ENCODE measurements at places on chromosomes 6 and 20.

DNA sequence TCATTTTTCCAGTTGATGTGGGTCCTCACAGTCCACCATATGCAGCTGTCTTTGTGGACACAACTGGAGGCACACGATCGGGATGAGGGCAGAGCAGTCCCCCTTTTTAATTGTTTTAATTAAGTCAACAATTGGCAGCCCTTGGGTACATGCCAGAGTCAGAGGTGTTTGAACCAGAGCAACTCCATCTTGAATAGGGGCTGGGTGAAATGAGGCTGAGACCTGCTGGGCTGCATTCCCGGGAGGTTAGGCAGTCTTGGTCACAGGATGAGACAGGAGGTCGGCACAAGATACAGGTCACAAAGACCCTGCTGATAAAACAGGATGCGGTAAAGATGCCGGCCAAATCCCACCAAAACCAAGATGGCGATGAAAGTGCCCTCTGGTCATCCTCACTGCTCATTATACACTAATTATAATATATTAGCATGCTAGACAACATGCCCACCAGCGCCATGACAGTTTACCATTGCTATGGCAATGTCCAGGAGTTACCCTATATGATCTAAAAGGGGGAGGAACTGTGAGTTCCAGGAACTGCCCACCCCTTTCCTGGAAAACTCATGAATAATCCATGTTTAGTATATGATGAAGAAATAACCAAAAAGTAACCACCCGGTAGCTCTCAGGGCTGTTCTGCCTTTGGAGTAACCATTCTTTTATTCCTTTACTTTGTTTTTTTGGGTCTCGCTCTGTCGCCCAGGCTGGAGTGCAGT, 31.8 kb upstream of the BLCAP start:
- peaks cover 3% of the 10 kb centered on the region for H3K27me3 ChIP-seq
- no peak overlapping the region for H3K4me3 ChIP-seq
- no peak for DNase-seq
- no peaks in the 10 kb centered on the region for H3K36me3 ChIP-seq
- H3K27ac ChIP-seq, result no peak overlapping the region

DNA sequence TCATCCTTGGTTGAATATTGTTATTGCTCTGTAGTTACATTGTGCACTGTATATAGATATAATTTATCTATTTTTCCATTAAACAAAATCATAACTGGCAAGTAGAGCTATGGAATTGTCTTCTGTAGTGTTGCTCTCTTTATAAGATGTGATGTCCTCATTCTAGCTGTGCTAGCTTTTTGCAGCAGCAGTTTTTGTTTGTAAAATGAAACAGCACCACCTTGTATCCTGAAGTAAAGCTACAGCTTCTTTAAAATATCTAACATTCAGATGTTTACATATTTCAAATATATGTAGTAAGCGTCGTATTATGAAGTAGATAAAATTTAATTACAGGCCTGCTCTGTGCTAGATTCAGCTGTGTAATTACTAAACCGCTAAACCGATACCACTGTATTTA, 328.8 kb upstream of the MANEA start:
- no peaks in the 10 kb centered on the region for H3K27me3 ChIP-seq
- DNase-seq, result no peak
- H3K4me3 ChIP-seq, result no peak overlapping the region

DNA sequence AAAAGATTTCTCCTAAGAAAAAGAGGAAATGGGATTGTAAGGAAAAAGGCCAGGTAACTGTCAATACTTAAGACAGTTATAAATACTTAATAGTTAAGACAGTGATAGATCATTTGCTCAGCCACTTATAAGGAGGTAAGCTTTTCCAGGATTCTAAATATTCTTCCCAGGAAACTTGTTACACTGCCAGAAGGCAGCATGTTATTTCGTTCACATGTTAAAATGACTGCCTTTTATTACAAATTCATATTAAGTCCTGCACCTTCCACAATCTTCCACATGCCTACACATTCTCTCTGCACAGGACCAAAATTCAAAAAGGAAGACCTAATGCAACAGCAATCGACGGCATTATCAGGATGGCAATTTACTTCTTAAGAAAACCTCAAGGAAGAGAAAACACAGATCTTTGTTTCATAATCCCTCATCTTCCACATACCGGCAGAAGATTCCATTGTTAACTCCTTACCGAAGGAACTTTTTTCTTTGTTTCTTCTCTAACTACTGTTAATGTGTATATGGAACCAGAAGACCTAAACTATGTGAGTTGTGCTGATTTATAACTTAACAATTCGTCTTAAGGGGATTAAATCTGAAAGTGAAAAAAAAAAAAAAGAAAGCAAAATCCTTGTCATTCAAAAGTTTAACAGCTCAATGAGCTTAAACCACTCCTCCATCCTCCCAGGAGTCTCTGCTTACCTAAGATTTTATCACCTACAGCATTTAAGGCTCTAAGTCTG, 799 bp downstream of the TAAR2 start:
- no peak overlapping the region for H3K4me3 ChIP-seq
- no peaks in the 10 kb centered on the region for H3K4me1 ChIP-seq
- no peaks in the 10 kb centered on the region for H3K36me3 ChIP-seq
- no peaks in the 10 kb centered on the region for H3K27me3 ChIP-seq
- H3K27ac ChIP-seq, result no peak overlapping the region

DNA sequence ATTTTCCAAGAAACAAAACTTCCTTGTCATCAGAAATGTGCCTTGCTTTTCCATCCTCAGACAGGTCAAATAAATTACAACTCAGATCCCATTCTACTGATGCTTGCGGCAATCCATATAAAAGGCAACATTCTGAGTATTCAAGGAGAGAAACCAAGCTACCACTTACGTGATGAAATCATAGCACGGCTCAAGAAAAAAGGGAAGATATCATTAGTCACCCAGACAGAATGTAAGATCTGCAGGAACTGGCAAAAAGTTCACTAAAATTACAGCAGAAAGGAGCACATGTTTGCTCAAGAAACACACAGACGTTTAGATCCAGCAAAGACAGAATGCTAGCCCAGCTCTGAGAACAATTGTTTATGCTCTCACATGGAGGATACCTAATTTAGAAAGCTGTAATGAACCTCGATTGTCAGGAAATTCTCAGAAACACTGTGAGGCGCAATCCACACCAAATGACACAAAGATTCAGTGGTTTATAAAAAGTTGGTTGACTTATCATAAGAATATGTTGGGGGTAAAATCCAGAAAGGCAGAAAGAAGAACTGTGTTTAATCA, 304.2 kb downstream of the ADGRG6 start:
- no peak for DNase-seq
- no peaks in the 10 kb centered on the region for H3K4me1 ChIP-seq
- no peak overlapping the region for H3K27ac ChIP-seq
- H3K4me3 ChIP-seq, result no peak overlapping the region

DNA sequence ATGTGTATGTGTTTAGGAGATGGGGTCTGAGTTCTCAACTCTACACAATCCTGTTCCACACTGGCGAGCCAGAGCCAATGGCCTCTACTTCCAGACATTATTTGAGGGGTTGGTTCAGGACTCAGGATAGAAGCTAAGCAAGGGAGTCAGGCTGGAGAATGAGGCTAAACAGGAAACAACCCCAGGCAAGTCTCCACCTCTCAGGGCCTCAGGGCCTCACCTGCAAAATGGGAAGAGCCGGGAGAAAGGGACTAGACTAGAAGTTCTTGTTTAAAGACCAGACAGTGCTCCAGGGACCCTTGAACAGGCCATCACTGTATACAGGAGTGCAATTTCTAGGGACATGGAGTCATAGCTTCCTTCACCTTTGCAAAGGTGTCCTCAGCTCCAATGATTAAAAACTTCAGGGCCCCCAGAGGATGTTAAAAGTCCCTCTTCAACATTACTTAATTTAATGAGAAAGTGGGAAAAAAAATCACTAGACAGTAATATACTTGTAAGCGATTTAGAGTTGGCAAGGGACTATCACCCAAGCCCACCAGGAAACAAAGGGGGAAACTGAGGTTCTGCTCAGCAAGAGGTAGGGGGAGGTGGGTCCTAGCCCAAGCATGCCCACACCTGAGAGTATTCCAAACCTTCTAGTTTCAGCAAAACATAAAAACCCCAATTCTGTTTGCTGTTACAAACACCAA, 41.7 kb downstream of the ZMYND8 start:
- H3K4me3 ChIP-seq, result no peak overlapping the region
- H3K27ac ChIP-seq, result no peak overlapping the region
- DNase-seq, result no peak
- H3K27me3 ChIP-seq, result no peaks in the 10 kb centered on the region
- H3K36me3 ChIP-seq, result peaks cover 11% of the 10 kb centered on the region
- H3K4me1 ChIP-seq, result peaks cover 50% of the 10 kb centered on the region

DNA sequence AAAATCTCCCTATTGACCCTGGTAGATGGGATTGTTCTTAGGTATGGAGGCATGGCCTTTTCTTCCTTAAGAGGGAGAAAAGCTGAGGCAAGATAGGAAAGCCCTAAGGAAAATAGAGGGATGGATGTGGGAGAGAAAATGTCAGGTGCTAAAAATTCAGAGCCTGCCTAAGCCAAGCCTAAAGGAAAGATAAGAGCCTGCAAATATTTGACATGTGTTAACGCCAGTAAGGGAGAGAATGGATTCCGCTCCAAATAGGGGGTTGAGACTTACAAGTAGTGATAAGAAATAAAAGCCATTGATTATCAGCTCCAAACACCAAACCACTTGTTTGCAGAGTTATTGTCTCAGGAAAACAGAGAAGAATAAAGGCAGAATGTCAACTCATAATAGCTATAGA, 533.6 kb downstream of the PTPRT start:
- H3K4me1 ChIP-seq, result no peaks in the 10 kb centered on the region
- H3K27ac ChIP-seq, result no peak overlapping the region
- no peaks in the 10 kb centered on the region for H3K27me3 ChIP-seq
- H3K36me3 ChIP-seq, result no peaks in the 10 kb centered on the region
- DNase-seq, result no peak
- H3K4me3 ChIP-seq, result no peak overlapping the region

GRCh38 chr6:167736486-167737204, 90.1 kb upstream of the AFDN start:
- H3K27me3 ChIP-seq, result no peaks in the 10 kb centered on the region
- H3K36me3 ChIP-seq, result no peaks in the 10 kb centered on the region
- no peaks in the 10 kb centered on the region for H3K4me1 ChIP-seq

DNA sequence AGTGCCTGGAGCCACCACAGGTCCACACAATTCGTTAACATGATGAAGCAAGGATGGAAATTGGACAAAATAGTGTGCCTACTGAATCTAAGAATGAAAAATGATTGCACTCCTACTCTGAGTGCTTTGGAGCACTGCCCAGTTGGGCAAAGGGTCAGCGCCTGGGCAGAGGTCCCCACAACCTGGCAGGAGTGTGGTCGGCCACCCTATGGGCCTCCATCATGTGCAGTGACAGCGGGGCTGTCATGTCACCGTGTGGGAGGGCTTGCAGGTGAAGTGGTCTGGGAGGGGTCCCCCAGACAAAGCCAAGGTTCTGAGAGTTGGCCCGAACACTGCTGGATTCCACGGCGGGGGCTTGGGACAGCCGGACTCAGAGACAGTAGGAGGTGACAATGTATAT, 36.2 kb upstream of the CD93 start:
- H3K4me3 ChIP-seq, result no peak overlapping the region
- DNase-seq, result no peak
- no peaks in the 10 kb centered on the region for H3K36me3 ChIP-seq
- peaks cover 15% of the 10 kb centered on the region for H3K27me3 ChIP-seq
- H3K27ac ChIP-seq, result no peak overlapping the region
